ENCODE measurements at places on chromosomes 6 and 20.

- DNase-seq, result peak; percentile 20
Measured at GRCh38 chr6:108167449-108168089, 1.7 kb downstream of the NR2E1 start.

DNA sequence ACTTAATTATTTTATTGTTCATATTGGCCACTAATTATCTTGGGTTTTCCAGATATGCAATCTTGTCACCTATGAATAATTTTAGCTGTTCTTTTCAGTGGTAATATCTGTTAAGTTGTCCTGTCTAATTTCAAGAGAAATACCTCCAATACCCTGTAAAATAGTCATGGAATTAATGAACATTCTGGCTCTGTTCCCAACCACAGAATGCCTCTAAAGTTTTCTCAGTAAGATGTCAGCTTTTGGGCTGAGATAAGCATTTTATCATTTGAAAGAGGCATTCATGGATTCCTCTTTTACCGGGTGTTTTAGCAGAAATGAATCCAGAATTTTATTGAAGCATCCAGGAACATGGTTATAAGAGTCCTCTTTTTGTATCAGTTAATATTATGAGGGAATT lies 109.3 kb downstream of the WDR27 start:
- DNase-seq, result no peak

DNA sequence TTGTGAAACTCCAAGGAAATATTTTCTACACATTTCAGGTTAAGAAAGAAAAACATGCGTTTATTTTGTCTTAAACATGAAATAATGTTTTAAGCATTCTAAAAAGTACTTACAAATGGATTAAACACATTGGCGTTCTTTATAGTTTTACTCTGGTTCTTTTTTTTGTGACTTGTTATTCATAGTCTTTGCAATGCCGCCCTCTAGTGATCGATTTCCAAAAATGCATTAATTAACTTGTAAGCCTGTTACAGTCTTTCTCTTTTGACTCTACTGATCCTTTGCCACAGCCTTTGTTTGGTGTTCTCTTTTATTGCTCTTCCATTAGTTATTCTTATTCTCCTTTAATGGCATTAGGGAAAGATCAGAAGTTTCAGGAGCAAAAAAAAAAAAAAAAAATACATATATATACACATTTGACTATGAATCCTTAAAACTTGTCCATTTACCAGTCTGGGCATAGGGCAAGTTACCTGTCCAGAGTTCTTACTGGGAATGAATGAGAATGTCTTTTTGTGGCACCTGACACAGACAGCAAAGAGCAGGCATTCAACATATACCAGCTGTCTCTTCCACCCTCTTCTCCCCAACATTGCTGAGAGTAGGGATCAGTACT lies 59.9 kb downstream of the MACROD2 start:
- DNase-seq, result peak; percentile 81

GRCh38 chr20:16775961-16776360 lies 27.8 kb downstream of the OTOR start:
- no peak for DNase-seq

DNA sequence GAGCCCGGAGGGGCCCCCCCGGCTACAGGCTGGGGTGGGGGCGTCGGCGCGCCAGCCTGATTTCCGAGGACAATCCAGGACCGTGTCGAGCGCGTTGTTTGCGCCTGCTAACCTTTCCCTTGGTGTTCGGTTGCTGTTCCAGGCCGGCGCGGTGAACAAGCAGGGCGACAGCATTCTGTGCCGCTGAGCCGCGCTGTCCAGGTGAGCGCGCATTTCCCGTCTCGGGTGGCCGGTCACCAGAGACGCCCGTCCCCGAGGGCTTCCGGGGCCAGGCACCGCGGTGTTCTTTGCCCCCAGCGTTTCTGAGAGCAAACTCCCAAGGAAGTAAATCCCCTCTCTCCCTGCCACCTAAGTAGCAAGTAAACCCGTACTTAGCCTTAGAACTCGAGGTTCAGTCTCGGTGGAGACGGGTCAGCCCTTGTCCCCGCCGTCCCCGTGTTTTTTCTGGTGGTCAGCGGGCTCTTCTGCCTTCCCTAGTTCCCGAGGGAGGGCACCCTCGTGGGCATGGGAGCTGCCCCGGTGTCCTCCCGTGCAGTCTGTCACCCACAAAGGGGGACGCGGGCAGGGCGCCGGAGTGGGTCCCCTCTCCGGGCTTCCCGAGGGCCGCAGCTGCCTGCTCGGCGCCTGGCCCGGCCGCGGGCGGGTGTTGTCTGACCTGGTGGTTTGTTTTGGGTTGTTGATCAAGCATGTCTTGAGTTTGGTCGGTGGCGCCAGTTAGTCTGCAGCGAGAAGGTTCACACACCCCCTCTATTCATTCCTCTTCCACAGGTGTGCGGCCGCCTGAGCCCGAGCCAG lies 1.5 kb downstream of the ID4 start:
- DNase-seq, result no peak

- DNase-seq, result no peak
Measured at GRCh38 chr20:62843656-62844055, 18.0 kb downstream of the TCFL5 start.

DNA sequence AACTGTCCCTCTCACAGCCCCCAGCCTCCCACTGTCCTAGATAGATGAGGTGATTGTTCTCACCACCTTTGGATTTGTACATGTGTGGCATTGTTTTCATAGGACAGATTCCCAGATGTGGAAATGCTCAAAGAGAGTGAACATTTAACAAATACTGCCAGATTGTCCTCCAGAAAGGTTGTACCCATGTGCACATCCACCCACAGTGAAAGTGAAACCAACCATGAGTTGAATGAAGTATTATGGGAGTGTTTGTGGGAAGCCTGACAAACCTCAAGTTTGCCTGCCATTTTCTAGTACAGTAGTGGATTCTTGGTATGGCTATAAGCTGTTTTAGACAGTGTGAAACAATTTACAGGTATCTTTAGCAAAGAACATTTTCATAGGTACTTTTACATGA lies 42.7 kb downstream of the ANKRD6 start:
- peak; percentile 5 for DNase-seq

DNA sequence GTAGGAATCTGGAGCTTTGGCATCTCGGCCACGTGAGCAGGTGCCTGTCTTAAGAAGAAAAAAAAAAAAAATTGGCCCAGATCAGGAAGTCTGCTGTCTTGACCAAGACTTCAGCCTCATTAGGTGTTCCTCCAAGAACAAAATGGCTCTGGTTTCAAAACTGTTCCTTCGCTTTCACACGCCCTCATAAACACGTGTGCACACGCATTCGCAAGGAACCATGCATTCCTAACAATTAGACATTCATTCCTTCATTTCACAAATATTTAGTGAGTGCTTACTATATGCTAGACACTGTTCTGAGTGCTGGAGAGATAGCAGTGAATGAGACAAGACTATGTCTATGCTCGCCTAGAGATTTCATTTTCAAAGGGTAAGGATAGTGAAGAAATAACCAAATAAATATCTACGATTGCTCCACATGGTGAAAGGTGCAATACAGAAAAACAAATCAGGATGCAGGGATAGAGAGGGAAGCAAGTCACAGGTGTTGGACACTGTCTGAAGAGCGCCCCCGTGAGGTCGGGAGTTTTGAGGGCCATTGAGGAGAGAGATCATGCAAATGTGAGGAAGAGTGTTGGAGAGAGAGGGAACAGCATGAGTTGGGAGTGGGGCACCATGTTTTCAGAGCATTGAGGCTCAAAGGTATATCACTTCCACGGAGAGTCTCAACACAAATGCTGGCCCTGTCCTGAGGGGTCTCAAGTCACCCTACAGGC lies 53.3 kb downstream of the CCDC170 start:
- no peak for DNase-seq

Data from suppressor macrophage (primary cell).